Stimulated activated CD8-positive, alpha-beta memory T cell treated with anti-CD3 and anti-CD28 coated beads, Interleukin-7, amount 100 ng/mL, for 4 hours (primary cell): ENCODE measurements at places on chromosomes 3 and 15.

GRCh38 chr3:142595581-142595950, 627 bp upstream of the PLS1 start:
- DNase-seq: no peak

DNA sequence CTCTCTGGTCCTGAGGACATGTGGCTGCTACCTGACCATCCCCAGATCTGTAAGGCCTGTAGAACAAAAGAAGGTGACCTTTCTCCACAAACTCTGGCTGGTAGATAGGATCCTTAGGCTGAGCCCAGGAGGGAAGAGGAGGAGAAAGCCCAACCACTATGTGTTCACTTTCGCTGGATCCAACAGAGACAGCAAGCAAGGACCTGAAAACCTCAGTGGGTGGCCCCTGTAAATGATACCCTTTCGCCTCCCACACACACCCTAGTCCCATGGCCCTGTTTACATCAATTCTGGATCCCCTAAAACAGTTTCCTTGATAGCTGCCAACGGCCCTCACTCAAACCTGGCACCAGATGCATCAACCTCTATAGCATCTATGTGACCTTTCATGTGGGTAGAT, 22.4 kb downstream of the CCDC12 start:
- no peak for DNase-seq

- no peak for DNase-seq
Measured at GRCh38 chr3:50237133-50237651, 1.2 kb downstream of the GNAI2 start.

GRCh38 chr15:22902981-22903380, 64.5 kb downstream of the NIPA2 start:
- DNase-seq: no peak

DNA sequence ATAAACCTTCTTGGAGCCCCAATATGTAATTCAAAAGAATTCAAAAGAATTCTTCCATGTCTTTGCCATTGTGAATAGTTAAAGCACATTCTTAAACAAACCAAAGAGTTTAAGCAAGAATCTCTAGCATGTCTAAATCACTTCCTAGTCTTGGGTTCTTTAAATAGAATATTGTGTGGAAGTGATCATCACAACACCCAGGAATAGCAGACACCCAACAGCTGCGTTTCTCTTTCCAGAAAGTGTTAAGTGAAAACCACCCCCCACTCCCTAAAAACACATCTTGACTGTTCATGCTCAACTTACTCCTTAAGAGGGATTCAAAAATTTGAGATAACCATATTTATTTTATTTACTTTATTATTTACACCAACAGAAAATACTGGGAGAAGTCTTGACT, 24.1 kb upstream of the CAPN7 start:
- DNase-seq: no peak

DNA sequence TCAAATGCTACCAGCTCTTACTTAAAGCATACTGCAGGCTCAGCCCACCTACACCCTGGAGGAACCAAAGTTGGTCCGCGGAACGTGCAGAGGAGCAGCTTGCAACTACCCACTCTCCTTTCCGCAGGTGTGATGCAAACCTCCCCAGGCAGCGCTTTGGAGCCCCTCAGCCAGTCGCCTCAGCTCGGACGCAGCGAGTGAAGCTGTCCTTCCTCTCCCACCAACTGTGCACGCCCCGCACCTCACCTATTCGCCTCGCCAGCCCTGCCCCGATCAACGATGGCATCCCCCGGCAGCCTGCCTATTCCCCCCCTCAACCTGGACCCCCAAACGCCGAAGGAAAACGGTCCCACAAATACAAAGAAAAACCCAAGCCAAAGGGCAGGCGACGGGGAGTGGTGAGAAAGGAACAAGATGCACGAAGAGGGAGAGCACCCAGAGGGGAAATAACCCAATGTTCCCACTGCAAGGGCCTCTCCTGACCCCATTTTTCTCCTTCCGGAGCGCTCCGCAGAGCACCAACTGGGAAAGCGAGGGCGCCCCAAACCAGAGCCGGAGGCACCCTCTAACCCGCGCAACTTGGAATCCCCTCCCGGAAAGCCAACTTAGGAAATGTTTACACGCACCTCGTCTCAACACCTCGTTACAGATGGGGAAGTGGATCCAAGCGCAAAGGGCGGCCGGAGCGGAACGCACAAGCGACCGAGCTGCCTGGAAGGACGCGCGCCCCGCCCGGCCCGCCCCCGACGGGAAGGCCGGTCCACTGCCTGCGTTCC, 665 bp downstream of the GLB1 start:
- DNase-seq: no peak

DNA sequence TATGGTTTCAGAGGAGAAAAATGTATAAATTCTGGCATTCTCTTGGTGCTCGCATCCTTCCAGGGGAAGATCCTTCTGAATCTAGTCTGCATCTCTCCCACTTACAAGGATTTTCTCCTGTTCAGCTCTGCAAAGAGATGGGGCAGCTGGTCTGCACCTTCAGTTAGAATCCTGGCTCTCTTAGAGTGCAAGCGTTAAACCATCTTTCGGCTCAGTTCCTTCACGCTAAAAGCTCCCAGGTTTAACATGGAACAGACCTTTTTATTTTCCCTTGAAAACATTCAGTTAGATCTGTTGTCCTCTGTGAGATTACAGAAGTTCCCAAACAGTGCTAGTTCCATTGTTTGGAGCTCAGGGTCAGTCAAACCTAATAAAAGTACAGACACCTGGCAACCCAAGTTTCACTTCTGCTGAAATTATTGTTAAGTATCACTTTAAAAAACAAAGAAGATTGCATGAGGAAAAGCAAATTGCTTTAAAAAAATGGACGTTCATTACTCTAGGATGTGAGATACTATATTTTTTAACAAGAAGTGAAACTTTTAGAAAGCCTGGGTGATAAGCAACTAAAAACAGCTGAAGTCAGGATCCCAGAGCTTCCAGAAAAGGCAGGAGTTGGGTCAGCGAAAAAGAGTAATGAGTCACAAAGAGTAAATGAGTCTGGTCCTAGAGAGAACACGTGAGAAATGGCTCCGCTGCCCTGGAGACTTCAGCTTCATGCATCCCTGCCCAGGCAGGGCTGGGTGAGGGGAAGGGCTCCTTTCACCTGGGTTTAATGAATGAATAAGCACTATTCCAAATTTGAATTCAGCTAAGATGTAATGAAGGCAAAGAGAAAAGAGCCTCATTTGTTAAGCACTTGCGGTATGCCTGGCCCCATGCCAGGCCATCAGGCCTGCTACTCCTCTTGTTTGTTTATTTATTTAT, 63.3 kb downstream of the ABTB1 start:
- no peak for DNase-seq
